Stimulated activated CD8-positive, alpha-beta memory T cell treated with anti-CD3 and anti-CD28 coated beads, Interleukin-15, amount 100 ng/mL, for 1 hour (primary cell): ENCODE measurements at places on chromosomes 5 and 9.

DNA sequence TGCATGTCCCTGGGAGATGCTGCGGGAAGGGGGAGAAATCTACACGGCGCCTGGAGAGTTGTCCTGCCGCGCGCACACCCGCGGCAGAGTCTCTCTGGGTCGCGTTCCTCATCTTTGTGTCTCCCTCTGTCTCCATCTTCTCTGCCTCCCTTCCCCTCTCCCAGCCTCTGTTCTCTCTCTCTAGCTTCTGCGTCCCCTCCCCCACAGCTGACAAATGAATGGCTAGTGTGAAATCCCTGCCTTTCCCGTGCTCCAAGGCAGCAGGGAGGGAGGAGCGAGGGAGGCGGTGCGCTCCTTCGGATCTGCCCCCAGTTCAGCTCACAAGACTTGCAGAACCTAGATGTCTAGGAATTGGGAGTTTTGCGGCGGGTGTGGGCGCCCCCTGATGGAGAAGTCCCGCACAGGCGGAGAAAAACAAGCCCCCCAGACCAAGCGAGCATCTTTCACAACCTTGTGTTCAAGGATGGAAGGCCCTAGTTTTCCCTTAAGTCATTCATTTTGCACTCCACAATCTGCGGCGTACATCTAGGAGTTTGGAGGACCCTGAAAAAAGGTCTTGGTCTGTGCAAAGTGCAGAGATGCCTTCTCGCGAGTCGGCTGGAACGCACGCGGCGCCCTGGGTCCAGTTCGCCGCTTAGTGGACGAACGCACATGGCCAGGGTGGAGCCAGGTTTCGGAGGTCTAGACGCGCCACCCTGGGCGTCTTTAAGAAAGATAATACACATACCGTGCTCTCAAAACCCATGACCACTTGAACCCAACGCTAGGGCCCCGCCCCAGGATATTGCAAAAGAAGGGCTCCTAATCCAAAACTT, 2.0 kb downstream of the VCAN start:
- no peak for DNase-seq

DNA sequence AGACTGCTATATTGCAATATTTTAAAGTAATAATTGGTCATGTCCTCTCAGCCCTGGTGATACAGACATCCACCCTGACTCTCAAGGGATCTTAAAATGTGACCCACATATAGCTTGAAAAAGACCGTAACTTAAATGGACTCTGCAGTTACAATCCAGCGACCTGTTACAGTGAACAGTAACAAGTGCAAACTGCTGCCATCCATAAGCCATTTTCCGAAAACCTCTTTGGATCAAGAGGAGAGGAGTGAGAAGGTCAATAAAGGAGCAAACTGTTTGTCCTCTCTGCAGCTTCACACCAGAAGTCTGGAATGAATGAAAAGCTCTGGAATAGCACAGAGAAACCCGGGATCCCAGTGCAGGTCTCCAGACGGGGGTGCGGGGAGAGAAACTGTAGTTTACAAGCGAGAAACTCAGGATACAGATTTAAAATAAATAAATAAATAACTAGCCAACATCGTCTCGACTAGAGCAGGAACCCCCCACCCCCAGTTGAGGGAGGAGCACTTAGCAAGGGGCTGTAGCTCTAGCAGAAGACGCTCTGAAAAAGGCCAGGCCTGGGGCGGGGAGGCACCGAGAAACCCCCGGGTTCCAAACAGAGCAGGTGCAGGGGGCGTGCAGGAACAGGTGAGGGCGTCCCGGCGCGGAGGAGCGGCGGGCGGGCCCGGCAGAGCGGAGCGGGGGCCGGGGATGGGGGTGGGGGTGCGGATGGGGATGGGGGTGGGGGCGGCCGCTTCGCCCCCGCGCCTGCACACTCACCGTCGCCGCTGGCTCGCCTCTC, 572 bp downstream of the ZDHHC21 start:
- DNase-seq, result peak; percentile 8

- DNase-seq, result no peak
Measured at GRCh38 chr5:17020678-17021601, 84.9 kb upstream of the MYO10 start.

- DNase-seq, result no peak
Measured at GRCh38 chr5:107422494-107422893, 248.2 kb downstream of the EFNA5 start.

DNA sequence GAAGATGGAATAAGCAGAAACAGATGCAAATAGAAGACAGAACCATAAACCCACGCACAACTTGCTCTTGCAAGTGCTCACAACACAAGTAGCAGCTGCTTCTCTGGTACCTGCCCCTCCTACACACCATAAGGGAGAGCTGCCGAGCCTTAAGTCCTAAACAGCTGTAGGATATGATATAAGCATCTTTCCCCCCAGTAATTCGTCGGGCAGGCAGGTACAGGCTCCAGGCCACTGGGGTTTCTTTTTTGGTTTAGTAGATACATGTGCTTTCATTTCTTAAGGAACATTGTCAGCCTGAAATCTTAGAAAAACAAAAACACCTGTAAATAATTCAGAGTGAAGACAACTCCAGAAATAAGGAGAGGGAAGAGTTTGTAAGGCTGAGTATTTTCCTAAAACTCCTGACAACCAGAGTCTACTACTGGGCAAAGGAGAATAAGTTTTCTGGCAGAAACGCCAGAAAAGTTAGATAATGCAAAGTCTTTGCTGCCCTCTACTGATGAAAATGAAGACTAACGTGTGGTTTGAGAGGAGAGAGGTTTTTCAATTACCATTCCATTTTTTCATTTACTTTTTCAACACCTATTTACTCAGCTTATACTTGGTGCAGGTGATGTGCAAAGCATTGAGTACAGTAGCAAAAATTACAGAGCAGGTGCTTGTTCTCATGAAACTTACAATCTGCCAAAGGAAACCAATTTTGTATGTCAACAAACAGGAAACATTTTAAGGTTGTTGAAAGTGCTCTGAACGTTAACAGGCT, 20.1 kb upstream of the TCERG1 start:
- DNase-seq, result no peak

DNA sequence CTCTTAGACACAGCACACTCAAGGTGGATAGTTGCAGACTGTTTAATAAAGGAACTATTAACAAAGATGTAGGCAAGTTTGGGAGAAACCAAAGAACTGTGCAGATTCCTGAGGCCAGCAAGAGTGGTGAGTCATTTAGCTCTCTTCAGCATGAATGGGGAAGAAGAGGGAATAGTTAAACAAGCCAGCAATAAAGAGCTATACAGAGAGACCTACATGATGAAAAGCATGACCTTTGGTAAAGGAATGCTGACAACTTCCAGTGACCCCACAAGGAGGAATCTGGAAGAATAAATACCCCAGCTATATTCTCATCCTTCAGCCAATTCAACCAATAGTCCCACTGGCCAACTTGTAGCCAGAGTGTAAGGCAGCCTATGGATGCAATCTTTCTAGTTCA, 706.0 kb upstream of the GRAMD2B start:
- no peak for DNase-seq

- DNase-seq, result no peak
Measured at GRCh38 chr5:2912741-2913140, 161.3 kb upstream of the IRX2 start.

- no peak for DNase-seq
Measured at GRCh38 chr5:125140855-125141254, 394.4 kb upstream of the ZNF608 start.
